ENCODE measurements at places on chromosomes 4 and X.

DNA sequence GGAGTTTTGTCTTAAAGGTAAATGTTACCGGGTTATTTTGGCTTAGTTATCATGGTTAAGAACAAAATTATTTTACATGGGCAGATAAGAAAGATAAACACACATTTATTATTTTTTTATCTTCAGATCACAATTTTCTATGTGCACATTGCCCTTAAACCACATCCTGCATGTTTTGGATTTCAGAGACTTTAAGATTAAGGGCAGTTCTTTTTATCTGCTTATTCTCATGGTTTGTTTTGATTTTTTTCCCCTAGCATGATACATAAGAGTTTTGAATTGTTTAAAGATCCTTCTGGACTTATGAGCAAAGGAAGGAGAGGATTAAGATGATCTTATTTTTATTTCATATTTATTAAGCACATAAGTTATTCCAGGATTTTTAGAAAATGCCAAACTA lies 190.1 kb upstream of the BMP3 start:
- DNase-seq: no peak

- DNase-seq: no peak
Measured at GRCh38 chrX:7262551-7262950, 114.6 kb upstream of the PUDP start.

DNA sequence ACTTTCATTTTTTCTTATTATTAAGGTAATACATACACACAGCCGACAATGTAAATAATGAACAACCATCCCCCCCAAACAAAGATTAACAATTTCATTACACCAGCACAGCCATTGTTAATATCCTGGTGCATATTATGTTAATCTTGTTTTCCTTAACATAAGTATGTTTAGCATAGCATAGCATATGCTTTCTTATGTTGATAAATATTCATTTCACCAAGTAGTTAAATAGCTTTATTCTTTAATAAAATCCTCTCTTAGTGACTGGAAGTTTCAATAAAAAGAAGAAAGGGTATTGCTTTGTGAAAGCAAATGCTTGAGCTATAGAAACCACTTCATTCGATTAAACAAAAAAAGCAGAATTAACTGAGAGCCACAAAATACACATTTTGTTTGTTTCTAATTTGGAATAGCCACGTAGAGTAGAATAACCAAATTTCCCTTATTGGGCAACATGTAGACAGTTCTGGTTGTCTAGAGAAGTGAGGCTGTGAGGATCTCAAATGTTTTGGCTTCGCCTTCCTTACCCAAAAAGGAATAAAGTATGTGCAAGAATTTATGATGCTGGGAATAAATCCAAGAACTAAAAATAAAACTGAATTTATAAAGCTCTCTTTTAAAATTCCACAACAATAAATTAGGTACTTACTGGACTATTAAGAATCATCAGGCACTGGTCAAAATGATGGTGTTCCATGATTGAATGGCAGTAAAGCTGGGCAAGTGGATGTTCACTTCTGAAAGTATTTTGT lies 118.0 kb downstream of the PDE5A start:
- no peak for DNase-seq

- DNase-seq: no peak
Measured at GRCh38 chr4:173280998-173281397, 53.2 kb downstream of the HMGB2 start.

DNA sequence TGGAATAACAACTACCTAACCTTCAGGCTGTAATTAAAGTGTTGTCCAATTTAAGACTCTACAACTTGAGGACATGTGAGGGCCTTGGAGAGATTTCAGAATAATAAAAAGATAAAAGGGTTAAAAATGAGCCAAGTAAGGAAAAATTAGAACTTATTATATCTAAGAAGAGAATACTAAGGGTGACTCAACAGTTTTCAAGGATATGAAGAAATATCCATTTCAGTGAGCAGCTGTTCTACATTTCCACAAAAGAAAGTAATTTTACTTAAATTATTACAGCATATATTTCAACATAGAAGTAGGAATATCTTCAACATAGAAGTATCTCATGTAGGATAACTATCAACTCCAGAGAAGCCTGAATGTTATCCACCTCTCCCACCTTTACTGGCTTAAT lies 11.3 kb downstream of the SNX12 start:
- DNase-seq: no peak

DNA sequence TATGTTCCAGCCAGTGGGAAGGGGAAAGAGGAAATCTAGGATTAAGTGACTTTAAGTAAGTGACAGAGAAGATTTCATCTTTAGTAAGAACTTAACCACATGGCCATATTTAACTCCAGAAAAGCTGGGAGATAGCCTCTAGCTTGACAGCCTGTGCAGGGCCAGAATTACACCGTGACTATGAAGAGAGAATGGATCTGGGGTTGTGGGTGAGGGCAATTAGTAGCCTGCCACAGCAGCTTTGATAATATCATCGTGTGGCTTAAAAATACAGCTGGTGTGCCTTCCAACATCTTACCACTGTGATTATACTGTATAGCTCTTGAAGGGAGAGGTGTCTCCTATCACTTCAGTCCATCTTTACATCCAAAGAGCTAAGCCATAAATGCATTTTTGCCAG lies 57.6 kb upstream of the TBC1D9 start:
- DNase-seq: no peak

GRCh38 chr4:122755675-122756074 lies 23.2 kb downstream of the BBS12 start:
- DNase-seq: no peak

GRCh38 chrX:29468911-29469494 lies 746.4 kb upstream of the MAGEB2 start:
- no peak for DNase-seq

DNA sequence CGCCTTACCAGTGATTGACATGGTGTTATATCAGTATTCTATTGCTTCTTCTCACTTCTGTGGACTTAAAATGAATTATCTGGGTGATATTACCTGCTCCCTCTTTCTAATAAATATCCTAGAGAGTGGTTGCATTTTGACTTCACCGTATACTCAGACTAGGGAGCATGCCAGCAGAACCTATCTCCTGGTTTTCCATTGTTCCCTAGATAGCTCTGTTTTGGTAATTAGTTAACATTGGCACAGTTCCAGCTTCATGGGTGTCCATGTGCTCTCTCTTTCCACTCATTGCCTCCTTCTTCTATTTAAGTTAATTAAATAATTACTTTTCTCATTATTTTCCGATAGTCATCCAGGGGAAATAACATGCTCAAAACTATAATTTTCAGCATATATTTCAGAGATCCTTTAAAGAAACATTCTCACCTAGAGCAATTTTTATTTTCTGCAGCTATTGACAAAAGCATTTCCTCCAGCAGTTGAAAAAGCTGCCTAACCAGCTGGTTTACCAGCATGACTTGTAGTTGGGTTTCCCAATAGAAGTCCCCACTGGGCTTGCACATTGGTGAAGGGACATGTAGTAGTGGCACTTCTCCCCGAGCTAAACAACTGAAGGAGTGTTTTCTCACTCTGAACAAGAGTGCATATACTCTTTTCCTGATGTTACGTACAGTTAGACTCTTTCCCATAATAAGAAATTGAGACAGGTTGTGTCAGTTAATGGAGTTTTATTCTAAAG lies 27.9 kb upstream of the PAPSS1 start:
- DNase-seq: peak; percentile 8

DNA sequence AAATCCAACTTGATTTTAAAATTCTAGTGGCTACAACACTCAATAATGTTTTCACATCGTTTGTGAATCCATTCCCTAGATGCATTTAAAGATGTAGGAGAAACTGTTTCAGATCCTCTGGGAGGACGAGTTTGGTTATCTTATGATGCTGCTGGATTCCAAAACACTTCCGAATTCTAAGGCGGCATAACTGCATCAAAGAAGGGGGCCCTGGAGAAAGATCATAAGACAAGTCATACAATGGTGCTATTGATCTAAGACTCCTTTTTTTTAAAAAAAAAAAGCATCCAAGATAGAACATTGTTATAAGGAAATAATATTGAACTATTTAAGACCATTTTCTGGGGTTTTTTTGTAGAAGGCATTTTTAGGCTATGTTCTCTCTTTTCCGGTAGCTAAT lies 25.5 kb downstream of the ASB9 start:
- DNase-seq: no peak

GRCh38 chr4:65416891-65417290 lies 253.4 kb downstream of the EPHA5 start:
- DNase-seq: peak; percentile 50

DNA sequence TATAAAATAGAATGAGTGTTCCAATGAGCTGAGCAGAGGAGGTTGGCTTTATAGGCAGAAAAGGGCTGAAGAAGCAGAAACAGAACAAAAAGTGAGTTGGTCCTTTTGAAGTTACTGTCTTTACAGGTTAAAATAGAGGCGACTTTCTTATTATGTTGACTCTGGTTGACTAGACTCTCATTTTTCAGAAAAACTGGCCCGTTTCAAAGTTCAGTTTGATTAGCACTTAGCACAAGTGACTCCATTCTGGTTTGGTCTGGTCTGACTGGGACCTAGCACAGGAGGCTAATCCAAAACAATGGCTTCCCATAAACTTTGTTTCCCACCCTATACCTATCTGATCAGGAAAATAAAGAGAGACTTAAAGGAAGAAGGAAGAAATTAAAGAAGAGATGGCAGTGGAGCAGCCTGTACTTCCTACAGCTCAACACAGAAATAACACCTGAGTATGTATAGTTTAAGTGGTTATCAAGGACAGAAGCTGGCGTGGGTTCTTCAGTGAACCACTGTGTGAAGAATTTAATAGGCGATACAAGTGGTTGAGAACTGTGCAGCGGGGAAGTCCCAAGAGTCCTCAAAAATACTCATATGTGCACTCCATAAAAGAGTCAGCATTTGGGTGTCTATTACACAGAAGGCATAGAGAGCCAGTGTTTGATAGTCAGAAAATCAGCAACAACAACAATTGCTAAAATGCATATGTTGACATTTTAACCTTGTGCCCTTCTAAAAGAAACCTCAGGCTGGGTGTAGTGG lies 554.8 kb upstream of the HTR2C start:
- DNase-seq: no peak

GRCh38 chr4:8727546-8728510 lies 135.3 kb downstream of the CPZ start:
- DNase-seq: peak; percentile 11

GRCh38 chrX:3962511-3963311 lies 249.3 kb upstream of the PRKX start:
- DNase-seq: peak; percentile 87

GRCh38 chr4:131207589-131207988 lies 1941.5 kb upstream of the PCDH10 start:
- no peak for DNase-seq

DNA sequence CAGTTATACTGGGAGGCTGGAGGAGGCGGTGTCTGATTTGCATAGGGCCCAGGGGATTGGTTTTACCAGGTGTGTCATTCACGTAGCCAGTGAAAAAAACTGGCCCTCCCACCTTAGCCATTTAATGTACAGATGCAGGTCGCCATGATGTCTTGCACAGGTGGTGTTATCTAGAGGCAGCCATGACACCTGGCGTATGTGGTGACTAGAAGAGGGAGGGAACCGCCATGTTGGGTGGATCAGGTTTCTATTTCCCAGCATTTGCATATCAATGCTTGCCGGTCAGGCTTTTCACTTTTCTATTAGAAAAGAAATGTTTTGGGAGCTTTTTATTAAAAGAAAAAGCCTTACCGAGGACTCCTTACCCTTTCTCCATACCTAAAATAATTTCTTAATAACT lies 523.4 kb downstream of the ADGRL3 start:
- no peak for DNase-seq

GRCh38 chr4:113316879-113317278 lies 267.4 kb downstream of the ANK2 start:
- DNase-seq: no peak

DNA sequence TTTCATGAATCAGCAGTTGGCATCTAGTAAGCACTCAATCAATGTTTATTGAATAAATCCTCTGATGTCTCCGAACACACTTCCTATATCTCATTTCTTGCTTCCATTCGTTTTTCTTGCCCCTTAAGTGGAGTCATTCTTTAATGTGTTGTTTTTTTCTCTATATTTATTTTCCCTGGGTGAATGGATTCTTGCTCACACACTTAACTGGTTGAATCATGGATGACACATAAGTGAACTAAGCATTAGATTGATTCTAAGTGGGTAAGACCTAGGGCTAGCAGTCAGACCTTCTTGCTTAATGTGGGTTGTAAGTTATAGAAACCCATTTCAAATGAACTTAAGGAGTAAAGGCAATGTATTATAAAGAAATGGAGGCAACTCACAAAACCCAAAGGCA lies 111.1 kb downstream of the RTL3 start:
- DNase-seq: no peak

- DNase-seq: no peak
Measured at GRCh38 chr4:157358439-157358838, 137.9 kb downstream of the GRIA2 start.

- no peak for DNase-seq
Measured at GRCh38 chrX:10648614-10649013, 28.2 kb upstream of the MID1 start.

GRCh38 chr4:14294611-14295010 lies 667.1 kb upstream of the BOD1L1 start:
- no peak for DNase-seq

- DNase-seq: no peak
Measured at GRCh38 chrX:124605511-124605910, 259.1 kb downstream of the SH2D1A start.

GRCh38 chrX:675279-675954 lies 44.8 kb downstream of the SHOX start:
- no peak for DNase-seq

- DNase-seq: no peak
Measured at GRCh38 chr4:105994061-105994460, 98.8 kb downstream of the NPNT start.

DNA sequence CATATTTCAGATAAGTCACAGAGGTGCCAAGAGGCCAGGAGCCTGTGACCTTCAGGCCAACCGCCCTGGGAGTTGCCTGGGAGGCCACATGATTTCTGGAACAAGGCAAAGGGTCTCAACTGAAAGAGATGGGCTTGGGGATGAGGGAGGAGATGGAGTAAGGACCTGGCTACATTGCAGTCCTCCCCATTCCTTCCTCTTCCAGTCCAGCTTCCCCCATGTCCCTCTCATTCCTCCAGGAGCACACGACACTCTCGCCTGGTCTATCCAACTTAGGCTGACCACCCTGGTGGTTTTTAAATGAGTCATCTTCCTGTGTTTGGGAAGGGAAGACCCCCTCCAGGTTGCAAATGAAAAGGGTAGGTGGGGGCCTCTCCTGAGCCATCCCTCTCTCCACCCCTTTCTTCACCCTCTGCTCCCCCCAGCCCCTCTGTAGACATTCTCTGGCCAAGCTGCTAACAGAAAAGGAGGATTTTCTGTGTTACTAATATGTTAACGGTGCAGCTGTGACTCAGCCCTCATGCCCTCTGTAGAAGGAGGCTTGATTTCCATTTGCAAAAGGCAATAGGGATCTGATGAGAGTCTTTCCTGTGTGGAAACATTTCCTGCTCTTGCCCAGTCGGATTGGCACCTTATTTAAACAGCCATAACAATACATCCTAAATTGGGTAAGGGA lies 79.2 kb downstream of the RTL5 start:
- DNase-seq: no peak

GRCh38 chr4:38092701-38093100 lies 132.5 kb downstream of the PTTG2 start:
- no peak for DNase-seq

Data from retina (tissue), 1 donor.